Fibroblast of skin of scalp (primary cell): ENCODE measurements at places on chromosomes 6 and 20.

DNA sequence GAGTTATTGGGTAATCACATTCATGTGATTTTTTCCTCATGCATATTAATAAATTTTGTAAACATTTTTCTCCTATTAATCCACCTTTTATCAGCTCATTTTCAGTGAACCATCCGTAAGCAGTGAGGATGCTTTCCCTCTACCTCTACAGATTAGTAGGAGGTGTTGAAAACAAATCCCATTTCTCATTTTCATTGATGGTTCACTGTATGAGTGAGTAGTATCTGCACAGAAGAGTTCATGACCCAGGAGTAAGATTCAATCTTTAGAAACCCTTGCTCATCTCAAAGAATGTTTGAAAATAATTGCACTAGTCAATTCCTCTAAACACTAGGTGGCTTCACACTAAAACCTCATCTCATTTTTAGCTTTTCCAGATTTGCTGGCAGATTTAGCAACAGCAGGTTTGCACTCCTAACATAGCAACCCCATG lies 440.0 kb downstream of the HAO1 start:
- DNase-seq: no peak

- DNase-seq: no peak
Measured at GRCh38 chr6:144921206-144921975, 636.3 kb downstream of the UTRN start.

- peak; percentile 85 for DNase-seq
Measured at GRCh38 chr20:9241232-9241692, 172.4 kb downstream of the PLCB4 start.

GRCh38 chr6:125924169-125924568 lies 32.4 kb upstream of the HINT3 start:
- DNase-seq: no peak

GRCh38 chr6:16985513-16986284 lies 116.2 kb upstream of the STMND1 start:
- DNase-seq: peak; percentile 90

DNA sequence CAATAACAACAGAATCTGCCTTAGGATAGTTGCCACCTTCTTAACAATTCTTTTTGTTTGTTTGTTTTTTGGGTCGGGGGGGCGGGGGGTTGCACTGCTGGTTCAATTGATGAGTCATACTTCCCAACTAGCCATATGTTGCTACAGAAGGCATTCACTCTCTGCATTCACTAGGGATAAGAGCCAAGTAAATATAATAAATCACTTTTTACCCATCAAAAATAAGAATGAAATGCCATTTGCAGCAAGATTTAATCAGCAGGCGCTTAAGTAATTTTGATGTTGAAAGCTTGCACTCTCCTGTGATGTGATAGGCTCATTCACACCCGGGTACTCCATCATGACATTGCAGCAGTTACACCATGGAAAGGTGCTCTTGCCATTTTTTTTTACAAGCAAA lies 209.8 kb downstream of the HIVEP2 start:
- DNase-seq: peak; percentile 25
